ENCODE measurements at places on chromosomes 12 and 14.
A peak's percentile ranks its signal among the peaks of the same experiment; 100 is the strongest.

DNA sequence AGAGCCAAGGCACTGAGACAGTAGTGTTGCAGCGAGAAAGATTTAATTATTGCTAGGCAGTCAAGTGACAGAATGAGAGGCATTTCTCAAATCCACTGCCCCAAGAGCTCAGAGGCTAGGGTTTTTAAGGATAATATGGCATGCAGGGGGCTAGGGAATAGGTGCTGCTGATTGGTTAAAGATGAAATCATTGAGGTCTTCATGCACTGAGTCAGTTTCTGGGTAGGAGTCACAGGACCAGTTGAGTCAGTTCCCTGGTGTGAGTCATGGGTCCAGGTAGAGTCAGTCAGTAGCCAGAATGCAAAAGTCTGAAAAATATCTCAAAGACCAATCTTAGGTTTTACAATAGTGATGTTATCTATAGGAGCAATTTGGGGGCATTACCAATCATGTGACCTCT lies 323.8 kb downstream of the RGS6 start:
- DNase-seq: no peak

DNA sequence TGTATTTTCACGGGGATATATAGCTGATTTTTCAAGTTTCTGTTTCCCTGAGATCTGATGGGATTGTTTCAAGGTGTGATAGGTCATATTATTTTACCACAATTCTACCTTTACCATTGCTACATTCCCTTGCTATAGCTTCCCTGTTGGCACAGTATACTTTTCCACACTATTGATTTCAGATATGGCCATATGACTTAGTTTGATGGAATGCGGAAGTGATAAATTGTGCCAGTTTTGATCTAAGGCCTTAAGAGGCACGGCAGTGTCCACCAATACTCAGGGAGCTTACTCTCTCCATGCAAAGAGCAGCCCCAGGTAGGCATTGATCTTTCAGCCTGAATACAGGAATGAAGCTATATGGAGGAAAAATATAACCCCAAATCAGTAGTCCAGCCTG lies 315.7 kb downstream of the SLC16A7 start:
- DNase-seq: no peak

DNA sequence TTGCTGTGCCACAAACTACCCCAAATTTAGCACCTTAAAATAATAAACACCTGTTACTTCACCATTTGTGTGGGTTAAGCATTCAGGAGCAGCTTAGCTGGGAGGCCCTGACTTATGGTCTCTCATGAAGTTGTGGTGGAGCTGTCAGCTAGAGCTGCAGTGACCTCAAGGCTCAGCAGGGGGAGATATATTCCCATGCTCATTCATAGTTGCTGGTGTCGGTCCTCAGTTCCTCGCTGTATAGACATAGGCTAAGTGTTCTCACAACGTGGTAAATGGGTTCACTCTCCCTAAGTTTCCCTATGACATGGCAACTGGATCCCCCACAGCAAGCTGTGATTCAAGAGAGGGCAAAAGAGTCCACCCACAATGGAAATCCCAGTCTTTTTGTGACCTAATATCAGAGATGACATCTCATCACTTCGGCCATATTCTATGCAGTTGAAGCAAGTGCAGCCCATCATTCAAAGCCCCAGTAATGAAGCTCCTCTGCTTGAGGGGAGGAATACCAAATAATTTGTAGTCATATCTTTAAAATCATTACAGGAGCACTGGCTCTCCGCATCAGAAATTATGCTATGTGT lies 41.1 kb downstream of the PRB3 start:
- peak; percentile 31 for DNase-seq

GRCh38 chr14:92176476-92176875 lies 54.7 kb downstream of the CPSF2 start:
- DNase-seq: no peak

GRCh38 chr14:87491816-87492215 lies 501.2 kb downstream of the GALC start:
- DNase-seq: no peak

DNA sequence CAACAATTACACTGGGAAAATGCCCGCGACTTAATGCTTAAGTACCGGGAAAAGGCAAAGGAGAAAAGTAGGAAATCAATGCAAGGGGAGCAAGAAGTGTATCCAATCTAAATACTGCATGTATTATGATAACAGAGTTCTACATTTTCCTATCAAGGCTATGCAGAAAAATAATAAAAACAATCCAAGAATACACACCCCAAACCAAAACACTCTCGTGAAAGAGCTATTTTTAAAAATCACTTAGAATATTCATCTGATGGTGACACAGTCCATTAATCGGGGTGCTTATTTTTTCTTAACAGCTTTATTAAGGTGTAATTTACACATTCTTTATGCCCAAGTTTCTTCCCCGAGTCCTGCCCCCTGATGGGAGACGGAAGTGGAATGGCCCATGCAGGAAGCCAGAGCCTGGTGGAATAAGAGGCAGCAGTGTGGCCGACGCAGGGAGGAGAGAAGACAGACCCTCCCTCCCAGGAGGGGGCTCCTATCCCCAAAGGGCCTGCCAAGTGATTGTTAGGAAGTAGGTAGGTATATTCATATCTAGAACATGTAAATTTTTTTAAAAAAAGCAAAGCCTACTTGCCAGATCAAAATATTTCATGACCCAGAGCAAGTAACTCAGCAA lies 174.3 kb downstream of the FOXN3 start:
- DNase-seq: no peak

DNA sequence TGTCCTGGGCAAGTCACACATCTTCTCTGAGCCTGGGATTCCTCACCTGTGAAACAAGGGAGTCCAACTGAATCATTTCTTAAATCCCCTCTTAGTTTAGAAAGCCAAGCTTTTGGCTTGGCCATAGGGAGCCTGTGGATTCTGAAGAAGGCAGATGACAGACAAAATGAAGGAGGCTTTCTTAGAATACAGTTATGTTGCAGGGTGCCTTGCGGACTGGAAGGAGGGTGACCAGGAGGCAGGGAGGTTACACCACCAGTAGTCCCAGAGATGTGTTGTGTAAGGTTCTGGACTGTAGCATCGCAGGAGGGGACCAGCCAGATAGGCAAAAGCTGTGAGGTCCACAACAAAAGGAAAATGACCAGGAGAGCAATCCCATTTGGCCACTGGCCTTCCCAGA lies 8.2 kb upstream of the ACVR1B start:
- no peak for DNase-seq
